ENCODE measurements at places on chromosomes 7 and 10.

DNA sequence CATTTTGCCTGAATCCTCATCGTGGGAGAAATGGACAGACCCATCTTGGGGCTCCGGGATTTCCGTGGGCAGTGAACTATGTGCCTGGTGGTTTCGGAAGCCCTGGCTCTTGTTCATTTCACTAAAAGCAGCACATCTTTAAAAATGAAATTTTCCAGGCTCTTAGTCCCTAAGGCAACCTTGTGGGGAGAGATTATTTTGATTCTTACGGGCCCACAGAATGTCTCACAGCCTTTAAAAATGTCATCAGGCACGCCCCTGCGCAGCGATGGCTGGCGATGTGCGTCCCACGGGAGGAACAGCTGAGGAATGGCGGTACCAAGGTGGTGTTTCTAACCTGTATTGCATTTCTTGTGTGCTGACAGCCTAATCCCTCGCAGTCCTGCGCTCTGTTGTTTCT lies 189.7 kb downstream of the CCDC3 start:
- no peak for ATAC-seq

GRCh38 chr7:66771795-66772194 lies 31.3 kb downstream of the RABGEF1 start:
- ATAC-seq, result no peak

- ATAC-seq, result no peak
Observed at GRCh38 chr10:77005871-77006270, 631.7 kb downstream of the KCNMA1 start.

GRCh38 chr10:102675011-102675665 lies 30.9 kb downstream of the TRIM8 start:
- no peak for ATAC-seq

All from esophagus mucosa (tissue), 1 donor.